Ureter (tissue), 1 donor: ENCODE measurements at places on chromosomes 5 and 9. TPM values are rescaled to one million over a fixed set of nuclear protein-coding genes. Genes with fewer than 3 reads are reported as not detected.

The NEUROG1 gene
- not detected for total RNA-seq

The LIFR gene
- total RNA-seq = 65.4 TPM

GRCh38 chr5:59180515-59180914 lies 597.6 kb downstream of the RAB3C start:
- no peak for DNase-seq

DNA sequence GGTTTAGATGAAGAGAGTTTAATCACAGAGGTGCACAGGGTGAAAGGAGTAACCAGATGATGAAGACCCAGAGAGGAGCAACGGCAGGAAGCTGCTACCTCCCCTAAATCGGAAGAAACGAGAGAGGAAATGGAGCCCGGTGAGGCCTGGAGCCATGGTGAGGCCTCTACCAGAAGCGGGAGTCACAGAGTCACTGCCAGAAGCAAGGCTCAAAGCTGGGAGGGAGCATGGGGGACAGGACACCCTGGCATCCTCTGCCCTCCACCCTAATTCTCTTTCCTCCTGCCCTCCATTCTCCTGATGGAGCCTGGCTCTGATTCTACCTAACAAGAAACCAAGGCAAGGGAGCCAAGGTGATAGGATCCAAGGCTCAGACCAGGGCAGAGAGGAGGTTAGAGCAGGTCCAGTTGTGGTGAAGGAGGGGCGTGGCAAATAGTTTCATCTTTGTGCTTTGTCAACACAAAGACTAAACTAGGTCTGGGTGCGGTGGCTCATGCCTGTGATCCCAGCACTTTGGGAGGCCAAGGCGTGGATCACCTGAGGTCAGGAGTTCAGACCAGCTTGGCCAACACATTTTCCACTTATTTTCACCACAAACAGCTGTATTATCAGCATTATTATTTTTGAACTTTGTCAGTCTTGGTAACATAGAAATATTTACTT lies 134.4 kb upstream of the RAI14 start:
- DNase-seq = no peak

GRCh38 chr5:139565411-139566305 lies 4.5 kb downstream of the UBE2D2 start:
- DNase-seq = no peak

GRCh38 chr9:74642376-74642775 lies 145.2 kb downstream of the RORB start:
- DNase-seq = no peak

DNA sequence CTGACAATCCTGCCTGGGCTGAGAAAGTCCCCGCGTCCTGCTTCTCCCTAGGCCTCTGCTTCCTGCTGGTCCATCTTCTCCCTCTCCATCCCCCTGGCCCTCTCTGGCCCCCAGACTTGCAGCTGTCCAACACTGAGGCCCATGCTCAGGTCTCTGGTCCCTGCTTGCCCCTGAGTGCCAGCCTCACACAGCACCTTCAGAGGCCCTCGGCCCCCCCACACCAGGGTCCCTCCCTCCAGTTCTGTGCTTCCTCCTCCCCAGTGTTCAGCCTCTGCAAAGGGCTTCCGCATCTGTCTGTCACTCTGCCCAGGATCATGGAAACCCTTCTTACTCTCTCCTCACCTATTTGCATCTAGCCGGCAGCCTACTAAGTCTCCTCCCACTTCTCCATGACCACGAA lies 62.4 kb upstream of the CTSL start:
- no peak for DNase-seq

DNA sequence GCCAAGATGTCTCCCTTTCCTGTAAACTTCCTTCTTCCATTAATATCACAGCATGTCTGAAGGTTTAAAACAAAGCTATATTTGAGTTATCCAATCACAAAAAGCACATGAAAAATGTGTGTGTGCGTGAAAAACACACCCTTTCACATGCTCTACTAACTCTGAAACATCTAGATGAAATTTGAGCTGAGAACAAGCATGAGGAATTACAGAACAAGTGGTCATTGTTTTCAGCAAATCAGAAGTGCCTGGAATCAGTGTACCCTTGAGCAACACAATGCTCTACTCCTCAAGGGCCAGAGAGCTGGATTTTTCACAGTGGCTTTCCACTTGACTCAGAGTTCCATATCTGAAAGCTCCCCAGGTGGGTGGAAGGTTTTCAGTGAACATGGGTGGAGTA lies 255.9 kb downstream of the PSAT1 start:
- no peak for DNase-seq

DNA sequence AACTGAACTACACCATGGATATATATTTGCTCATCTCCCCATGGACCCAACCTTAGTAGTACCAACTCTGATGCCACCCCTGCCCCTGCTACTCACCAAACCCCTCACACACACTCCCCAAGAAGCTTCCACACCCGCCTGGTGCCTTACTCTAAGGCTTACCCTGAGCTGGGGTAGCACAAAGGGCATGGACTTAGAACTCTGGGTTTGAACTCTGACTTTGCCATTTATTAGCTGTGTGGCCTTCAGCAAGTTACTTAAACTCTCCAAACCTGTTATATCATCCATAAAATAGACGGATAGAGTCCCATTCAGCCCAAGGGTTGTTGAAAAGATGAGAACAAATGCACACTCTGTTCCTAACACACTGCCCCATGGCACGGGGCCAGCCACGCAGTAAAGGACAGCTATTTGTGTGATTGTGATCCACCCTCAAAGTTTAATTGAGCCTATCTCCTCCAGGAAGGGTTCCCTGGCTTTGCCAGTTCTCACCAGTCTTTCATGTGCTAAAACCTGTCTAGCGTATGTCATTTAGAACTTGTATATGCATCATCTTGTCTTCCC lies 111.0 kb downstream of the KLHL3 start:
- no peak for DNase-seq
